Upper lobe of right lung (tissue), 1 donor: ENCODE measurements at places on chromosomes 16 and 17. TPM values are rescaled to one million over a fixed set of nuclear protein-coding genes. Genes with fewer than 3 reads are reported as not detected.
A peak's percentile ranks its signal among the peaks of the same experiment; 100 is the strongest.

Gene CCL8
- 1.5 TPM for total RNA-seq

Gene ETV4
- 4.0 TPM for total RNA-seq

Gene NPIPA8
- total RNA-seq: 0.67 TPM

Gene FZD2
- 8.7 TPM for total RNA-seq

GRCh38 chr16:48609652-48610029 is 339 bp downstream of the N4BP1 start:
- no peak for DNase-seq
- peak overlapping the region; percentile 97 for H3K27ac ChIP-seq
- no peaks in the 10 kb centered on the region for H3K27me3 ChIP-seq
- H3K4me1 ChIP-seq: peaks cover 65% of the 10 kb centered on the region

DNA sequence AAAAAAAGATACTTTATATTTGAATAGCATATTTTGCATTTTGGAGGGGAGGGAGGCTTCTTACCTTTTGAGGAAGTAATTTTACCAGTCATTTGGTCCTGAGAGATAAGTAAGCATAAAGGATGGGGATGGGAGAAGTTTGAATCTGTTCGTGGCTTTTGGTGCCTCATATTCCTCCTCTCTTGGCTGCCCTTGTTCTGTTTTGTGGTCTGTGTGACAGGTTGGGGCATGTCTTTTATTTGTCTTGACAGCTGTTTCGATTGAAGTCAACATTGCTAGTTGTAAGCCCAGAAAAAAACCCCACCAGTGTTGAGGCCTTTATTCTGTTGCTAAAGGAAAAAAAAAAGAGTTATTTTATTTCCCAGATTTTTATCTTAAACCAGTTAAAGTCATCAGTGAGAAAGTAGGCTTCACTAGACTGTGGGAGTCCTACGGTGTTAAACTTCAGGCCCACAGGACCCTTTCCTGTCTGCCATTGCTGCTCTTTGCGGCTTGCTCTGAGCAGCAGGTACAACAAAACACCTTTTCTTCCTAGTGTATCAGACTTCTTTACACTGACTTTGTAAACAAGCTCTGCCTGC is 11.4 kb downstream of the SLC7A6 start:
- H3K27me3 ChIP-seq: no peaks in the 10 kb centered on the region
- peak overlapping the region; percentile 65 for H3K27ac ChIP-seq
- no peak overlapping the region for H3K4me3 ChIP-seq
- DNase-seq: no peak
- H3K4me1 ChIP-seq: peaks cover 34% of the 10 kb centered on the region

DNA sequence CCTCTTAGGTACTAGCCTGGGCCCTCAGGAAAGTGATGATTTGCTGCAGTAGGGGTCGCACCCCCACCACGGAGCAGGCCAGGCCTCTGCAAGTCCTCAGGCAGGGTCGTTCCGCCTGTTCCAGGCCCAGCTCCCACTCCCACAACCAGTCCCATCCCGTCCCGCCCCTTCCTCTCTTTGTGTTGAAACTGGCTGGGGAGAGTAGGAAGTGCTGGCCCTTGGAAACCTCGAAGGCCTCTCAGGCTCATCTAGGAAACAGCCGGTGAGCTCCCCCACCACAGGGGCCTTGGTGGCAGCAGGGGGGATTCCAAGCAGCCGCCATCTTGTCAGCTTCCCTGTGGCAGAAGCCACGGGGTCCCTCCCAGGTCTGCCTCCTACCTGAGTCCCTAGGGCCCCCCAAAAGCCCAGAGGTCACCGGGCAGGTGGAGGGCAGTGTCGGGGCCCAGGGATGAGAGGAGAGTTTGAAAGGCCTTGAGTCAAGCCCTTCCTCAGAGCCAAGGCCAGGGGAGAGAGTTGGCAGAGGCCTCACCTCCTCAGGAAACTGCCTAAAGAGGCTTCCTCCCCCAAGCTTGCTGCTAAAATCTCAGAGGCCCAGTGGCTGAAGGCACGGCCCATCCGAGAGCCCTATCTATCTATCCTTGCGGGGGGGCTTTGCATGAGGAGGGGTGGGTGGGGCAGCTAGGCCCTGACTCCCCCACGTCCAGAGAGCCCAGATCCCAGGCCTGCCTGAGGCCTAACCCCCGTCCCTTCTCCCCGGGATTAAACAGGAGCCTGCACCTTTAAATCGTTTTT is 22.2 kb downstream of the MMP15 start:
- peaks cover 9% of the 10 kb centered on the region for H3K36me3 ChIP-seq
- H3K4me3 ChIP-seq: no peak overlapping the region
- H3K27me3 ChIP-seq: no peaks in the 10 kb centered on the region

DNA sequence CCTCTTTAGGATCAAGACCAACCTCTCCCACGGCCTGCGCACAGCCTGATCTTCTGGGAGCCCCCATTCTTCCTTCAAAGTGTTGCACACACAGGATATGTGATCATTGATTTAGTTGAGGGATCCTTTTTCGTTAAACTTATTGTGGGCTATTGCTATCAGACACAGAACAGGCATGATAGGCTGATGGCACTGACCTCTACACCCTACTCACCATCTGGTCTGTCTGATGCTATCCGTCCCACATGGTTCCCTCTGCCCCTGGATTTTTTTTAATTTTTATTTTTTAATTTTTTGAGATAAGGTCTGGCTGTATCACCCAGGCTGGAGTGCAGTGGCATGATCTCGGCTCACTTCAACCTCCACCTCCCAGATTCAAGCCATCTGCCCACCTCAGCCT is 19.2 kb upstream of the LITAF start:
- H3K4me3 ChIP-seq: no peak overlapping the region
- H3K27ac ChIP-seq: no peak overlapping the region
- H3K4me1 ChIP-seq: peaks cover 30% of the 10 kb centered on the region
- H3K27me3 ChIP-seq: no peaks in the 10 kb centered on the region

- no peaks in the 10 kb centered on the region for H3K27me3 ChIP-seq
- H3K36me3 ChIP-seq: no peaks in the 10 kb centered on the region
- DNase-seq: no peak
- no peak overlapping the region for H3K4me3 ChIP-seq
- H3K27ac ChIP-seq: no peak overlapping the region
Measured at GRCh38 chr17:32935726-32936125, 7.8 kb downstream of the TMEM98 start.

DNA sequence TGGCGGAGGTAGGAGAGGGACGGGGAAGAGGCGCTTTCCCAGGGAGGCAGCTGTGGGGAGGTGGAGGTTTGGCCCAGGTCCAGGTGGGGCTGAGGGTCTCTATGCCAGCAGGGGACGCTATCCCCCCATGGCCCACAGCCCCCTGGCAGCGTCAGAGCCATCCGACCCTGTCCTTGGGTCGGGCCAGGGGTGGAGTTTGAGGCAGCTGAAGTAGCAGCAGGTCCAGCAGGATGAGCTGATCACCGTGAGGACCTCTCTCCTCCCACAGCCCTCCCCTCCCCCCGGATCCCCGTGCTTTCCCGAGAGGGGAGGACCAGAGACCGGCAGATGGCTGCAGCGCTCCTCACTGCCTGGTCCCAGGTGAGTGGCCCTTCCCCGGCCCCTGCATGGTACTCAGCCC is 3.2 kb downstream of the ZNF205 start:
- H3K27me3 ChIP-seq: no peaks in the 10 kb centered on the region
- no peak for DNase-seq
- no peak overlapping the region for H3K27ac ChIP-seq

DNA sequence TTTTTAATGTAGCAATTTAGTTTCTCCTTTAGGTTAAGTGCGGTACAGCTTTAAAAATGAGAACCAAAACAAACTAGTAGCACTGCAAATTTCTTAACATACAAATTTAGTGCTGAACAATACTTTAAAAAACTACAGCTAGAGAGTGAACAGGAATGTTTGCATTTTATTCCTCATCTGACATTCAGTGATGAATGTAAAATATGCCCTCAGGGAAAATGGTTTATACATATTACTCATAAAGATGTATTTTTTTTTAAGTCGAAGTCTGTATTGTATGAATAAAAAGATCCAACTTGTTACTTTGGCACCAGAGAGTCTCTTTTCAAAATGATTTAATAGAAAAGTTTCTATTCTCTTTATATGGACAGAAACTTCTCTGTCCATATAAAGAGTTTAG is 96.8 kb downstream of the BRIP1 start:
- no peak overlapping the region for H3K4me3 ChIP-seq
- DNase-seq: no peak
- no peaks in the 10 kb centered on the region for H3K36me3 ChIP-seq
- no peaks in the 10 kb centered on the region for H3K27me3 ChIP-seq
- H3K4me1 ChIP-seq: no peaks in the 10 kb centered on the region
